GM23338 (cell line): ENCODE measurements at places on chromosomes 1 and 21.

GRCh38 chr1:213585959-213586586 lies 401.7 kb upstream of the PROX1 start:
- no peak for DNase-seq

DNA sequence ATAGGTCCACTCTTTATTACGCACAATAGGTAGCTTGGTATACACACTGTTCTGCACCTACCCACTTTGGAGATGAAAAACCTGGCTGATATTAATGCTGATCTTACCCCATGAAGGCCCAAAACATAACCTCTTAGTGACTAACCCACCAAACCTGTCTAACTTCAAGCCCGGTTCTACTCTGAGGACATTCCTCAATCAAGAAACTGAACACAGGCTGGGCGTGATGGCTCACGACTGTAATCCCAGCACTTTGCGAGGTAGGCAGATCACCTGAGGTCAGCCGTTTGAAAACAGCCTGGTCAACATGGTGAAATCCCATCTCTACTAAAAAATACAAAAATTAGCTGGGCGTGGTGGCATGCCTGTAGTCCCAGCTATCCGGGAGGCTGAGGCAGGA lies 50.5 kb downstream of the EYA3 start:
- DNase-seq: no peak

DNA sequence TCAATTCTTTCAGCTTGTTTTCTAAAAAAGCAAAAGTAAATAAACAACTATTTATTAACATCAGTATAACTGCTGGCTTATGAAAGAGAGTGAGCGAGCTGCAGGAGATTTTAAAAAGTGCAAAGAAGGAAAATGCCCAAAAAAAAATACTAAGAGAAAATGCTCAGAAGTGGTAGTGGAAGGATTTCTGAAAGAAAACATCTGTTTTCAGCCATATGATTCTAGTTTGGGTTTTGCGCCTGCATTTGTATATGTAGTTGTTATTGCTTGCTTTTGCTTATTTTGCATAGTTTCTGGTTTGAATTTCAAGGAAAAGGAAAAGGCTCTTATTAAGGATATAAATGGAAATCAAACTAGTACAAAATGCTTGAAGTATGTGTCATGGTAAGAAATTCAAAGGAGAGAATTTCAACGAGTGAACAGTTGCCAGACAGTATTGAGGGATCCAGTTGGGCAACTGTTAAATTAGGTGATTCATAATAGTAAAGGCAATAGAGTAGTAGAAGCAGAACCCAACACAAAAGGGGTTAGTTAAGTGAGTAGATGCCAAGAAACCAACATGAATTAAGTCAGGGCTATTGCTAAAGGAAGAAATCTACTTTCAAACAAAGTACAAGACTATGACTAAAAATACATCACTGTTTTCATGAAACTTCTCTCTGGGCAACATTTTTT lies 1.2 kb downstream of the GBP5 start:
- DNase-seq: no peak

GRCh38 chr1:168319691-168320090 lies 39.0 kb downstream of the TBX19 start:
- peak; percentile 62 for DNase-seq

- DNase-seq: no peak
These were observed 18.0 kb upstream of the SLC2A7 start for GRCh38 chr1:9044236-9044635.

DNA sequence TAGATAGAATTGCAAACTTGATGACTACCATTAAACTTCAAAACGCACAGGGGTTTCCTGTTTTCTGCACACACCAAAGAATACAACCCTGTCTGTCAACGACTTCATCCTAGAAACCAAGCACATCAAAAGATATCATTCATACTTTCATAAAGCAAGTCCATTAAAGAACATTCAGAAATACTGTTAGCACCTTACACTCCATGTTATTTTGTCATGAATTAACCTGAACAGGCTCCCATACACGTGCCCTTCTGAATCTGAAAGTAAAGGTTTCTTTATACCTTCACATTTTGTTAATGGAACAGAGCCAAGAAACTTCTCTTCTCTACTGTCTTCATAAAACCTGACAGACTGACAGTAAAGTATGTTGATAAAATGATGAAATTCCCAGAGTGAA lies 46.1 kb downstream of the PUM1 start:
- no peak for DNase-seq

- no peak for DNase-seq
These were observed 16.6 kb upstream of the EDEM3 start for GRCh38 chr1:184771190-184771691.

- no peak for DNase-seq
These were observed 389.7 kb downstream of the NTNG1 start for GRCh38 chr1:107530543-107530942.

GRCh38 chr1:222616525-222616924 lies 1.4 kb upstream of the MIA3 start:
- no peak for DNase-seq

DNA sequence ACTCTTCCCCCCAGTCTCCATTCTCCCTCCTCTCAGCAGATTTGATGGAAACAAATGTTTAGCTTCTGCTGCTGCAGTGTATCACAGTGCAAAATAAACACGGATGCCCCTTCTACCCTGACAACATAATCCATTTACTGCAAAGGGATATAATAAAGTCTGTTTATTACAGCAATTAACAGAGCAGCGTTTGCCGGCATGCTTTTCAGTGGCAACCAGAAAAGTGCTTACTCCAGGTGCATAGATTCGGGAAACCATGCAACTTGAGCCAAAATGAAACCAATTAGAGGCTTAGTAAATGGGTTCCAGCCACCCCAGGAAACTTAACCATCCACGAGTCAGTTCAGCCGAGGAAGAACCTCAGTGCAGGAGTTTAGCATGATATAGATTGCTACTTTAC lies 12.9 kb upstream of the LEMD1 start:
- no peak for DNase-seq

- no peak for DNase-seq
These were observed 120.2 kb downstream of the ADGRL2 start for GRCh38 chr1:81920886-81921285.

DNA sequence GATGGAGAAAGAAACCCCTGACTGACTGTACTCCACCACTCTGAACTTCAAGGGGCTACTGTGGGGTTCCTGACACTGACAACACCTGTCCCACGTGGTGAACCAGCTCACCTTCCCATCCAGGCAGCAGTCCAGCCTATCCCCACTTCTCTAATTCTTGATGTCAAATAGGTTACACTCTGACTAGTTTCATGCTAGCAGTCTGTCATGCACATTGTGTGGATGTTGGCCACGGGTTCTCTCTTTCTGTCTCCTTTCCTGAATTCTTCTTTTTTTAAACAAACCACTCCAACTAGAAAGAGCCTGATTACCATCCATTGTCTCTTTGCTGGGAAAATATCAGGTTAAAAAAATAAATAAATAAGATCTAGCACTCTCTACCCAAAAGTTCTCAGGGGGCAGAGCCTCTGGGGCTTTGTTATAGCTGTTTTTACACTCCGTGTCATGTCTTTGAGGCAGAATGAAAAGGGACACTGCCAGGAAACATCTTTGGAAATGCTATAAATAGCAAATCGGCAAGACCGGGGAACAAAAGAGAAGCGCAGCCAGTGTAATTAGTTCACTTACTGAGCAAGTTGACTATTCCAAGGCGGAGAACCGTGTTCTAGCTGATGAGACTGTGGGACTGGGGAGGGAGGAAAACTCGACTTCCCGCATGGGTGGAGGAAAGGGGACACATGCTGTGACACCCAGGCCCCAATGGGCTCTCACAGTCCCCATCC lies 356.1 kb downstream of the OMA1 start:
- DNase-seq: no peak

GRCh38 chr21:27026501-27026900 lies 59.6 kb upstream of the ADAMTS5 start:
- peak; percentile 62 for DNase-seq

GRCh38 chr1:84103197-84103992 lies 40.7 kb upstream of the PRKACB start:
- DNase-seq: peak; percentile 56

- no peak for DNase-seq
These were observed 14.7 kb downstream of the RNF2 start for GRCh38 chr1:185059950-185060571.

DNA sequence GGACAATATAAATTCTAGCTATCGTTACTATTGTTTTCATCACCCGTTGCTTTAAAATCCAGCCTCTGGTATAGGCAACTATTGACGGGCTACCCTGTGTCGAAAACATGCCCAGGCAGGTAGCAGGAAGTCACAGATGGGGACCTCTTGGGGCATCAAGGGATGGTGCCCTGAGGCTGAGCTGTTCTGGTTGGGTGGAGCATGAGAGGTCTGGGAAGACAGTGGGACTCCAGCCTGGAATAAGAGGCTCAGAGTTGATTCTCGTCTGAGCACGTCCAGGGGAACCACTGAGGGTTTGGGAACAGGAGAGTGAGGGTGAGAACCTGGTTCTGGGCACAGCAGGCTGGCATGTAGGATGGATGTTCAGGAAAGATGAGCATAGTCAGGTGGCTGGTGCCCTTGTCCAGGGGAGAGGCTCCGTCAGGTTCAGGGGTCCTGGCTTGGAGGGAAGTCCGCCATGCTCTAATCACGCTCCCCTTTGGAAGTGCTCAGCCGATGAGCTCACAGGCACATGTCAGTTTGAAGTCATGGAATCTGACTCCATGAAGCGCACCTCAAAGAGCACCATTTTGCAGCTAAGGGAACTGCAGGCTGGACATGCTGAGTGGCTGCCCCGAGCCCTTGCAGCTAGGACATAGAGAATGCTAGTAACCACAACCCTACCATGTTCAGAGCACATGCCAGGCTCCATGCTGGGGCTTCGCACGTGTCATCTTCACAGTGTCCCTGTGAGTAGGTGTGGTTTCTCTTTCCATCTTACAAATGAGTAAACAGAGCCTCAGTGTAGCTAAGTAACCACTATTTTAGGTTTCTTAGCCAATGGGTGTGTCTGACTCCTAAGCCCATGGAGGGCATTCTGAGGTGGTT lies 21.0 kb downstream of the PCSK9 start:
- DNase-seq: no peak

GRCh38 chr1:14778541-14778897 lies 180.0 kb downstream of the KAZN start:
- DNase-seq: no peak

GRCh38 chr1:222653178-222653827 lies 35.4 kb downstream of the MIA3 start:
- DNase-seq: no peak

DNA sequence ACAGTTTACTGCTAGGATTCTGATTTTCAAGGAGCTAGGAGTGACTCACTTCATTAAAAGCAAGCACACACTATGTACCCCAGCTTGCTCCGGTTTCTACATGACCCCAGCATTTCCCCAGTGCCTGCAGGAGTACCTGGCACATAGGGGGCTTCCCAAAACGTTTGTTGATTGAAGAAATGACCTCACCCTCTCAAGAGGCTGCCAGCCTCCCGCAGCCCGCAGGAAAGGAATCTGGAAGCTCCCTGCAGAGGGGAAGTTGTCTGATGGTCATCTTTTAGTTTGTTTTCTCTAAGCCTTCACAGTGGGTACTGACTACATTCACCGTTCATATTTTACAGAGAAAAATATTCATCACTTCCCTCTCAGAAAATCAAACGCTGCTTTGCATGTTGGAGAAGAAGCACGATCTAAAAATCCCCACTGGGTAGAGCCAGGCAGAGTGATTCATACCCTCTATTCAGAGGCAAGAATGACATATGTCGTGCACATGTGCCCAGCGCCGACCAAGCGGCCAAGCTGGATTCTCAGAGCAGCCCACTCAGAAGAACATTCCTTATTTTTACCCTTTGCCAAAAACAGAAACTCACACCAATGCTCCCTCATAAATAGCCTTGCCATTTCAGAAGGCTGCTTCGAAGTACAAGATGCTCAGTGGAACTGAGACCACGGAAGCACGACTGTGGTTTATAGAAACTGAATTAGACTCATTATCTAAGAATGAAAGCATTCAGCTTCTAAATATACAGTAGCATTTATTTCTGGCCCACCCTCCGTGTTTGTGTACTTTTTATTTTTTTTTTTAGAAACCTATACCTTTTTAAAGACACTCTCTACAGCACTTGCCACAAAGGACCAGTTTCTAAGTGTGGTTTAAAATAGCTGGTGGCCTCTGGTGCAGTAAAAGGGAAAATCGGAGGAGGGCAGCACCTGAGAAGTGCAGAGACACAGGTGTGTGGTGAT lies 143.2 kb downstream of the MIS18A start:
- DNase-seq: no peak

GRCh38 chr1:4709641-4710040 lies 55.2 kb downstream of the AJAP1 start:
- DNase-seq: no peak

DNA sequence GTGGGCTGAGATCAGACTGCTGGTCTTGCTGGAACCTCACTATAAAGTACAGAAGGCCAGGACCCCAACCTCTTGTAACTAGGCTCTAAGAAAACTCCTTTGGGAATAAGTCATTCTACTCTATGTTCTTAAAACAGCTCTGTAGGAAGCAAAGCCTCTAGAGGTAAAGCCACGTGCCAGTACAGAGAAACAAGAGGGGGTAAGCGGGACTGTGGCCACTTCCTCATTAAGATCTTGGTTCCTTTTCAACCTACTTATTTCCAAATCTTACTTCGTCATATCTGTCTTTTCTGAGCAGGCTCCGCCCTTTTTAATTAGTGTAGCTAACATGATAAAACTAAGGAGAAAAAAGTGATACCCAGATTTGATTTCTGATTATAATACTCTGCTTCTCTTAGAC lies 3.8 kb downstream of the NCSTN start:
- no peak for DNase-seq

GRCh38 chr1:55418208-55419000 lies 203.2 kb upstream of the USP24 start:
- no peak for DNase-seq
